ENCODE measurements at places on chromosomes 1 and 21. TPM values are rescaled to one million over a fixed set of nuclear protein-coding genes. Genes with fewer than 3 reads are reported as not detected.

DNA sequence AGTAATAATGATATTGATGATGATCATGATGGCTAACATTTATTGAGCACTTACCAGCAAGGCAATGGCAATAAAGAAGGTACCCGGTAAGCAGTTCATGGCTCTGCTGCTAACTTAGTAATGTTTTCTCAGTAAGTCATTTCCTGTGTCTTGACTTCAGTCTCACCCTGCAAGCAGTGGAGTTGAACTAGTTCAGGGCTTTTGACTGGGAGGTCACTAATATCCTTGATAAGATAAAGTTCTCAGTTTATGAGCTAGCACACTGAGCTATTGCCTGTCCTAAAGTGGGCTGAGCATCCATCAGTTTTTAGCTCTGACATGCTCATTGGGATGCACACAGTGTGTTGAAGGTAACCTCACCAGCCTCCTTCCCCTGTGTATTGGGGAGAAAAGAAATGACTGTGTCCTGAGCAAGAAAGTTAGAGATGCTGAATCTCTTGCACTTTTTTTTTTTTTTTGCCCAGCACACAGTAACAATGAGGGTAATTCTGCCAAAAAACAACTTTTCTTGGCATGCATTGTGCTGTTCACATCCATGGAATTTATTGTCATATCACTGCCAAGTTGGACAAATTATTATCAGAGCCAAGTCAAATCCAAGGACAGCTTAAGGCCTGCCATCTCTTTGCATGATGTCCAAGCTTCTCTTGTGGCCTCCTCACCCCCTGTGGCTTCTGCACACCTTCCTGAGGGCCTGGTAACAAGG is 55.5 kb upstream of the GADD45A start:
- DNase-seq: no peak

GRCh38 chr1:43284065-43284464 is 1.3 kb downstream of the C1orf210 start:
- no peak for DNase-seq

EPS8L3 gene
- total RNA-seq: not detected

DEPDC1 gene
- not detected for total RNA-seq

RNPC3 gene
- total RNA-seq: 3.9 TPM

LORICRIN gene
- not detected for total RNA-seq

TDRD10 gene
- 4.6 TPM for total RNA-seq

- DNase-seq: no peak
Observed at GRCh38 chr1:8571200-8571984, 246.0 kb downstream of the RERE start.

GRCh38 chr1:204464187-204464631 is 30.4 kb downstream of the PIK3C2B start:
- DNase-seq: no peak

CCDC30 gene
- not detected for total RNA-seq

NLRP3 gene
- 0.11 TPM for total RNA-seq

SRRM1 gene
- 90.5 TPM for total RNA-seq

DNA sequence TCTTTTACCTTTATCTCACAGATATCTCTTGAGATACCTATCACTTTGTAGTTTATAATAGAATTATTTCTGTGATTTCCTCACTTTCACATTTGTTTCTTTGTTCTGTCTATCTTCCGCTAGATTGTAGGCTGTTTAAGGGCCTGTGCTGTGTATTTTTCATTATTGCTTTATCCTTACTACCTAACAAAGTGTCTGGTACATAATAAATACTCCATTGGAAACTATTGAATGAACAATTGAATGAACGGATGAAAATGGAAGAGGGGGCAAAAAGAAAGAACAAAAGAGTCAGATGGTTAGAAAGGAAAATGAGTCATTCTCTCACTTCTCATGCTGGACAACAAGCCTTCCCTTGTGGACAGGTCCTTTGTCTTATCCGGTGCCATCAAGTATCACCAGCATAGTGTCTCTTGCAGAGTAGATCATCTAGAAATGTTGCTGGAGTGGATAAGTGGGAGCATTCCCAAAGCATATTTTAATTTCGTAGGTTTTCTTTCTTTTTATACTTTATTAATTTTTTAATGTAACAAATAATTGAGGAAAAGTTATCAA is 159.8 kb downstream of the NEK7 start:
- no peak for DNase-seq

- no peak for DNase-seq
Observed at GRCh38 chr1:204712708-204713430, 27.3 kb upstream of the LRRN2 start.

- no peak for DNase-seq
Observed at GRCh38 chr1:177817937-177818875, 151.7 kb downstream of the SEC16B start.

- DNase-seq: no peak
Observed at GRCh38 chr1:198711837-198712236, 73.0 kb downstream of the PTPRC start.

LDLRAD2 gene
- total RNA-seq: not detected

DNA sequence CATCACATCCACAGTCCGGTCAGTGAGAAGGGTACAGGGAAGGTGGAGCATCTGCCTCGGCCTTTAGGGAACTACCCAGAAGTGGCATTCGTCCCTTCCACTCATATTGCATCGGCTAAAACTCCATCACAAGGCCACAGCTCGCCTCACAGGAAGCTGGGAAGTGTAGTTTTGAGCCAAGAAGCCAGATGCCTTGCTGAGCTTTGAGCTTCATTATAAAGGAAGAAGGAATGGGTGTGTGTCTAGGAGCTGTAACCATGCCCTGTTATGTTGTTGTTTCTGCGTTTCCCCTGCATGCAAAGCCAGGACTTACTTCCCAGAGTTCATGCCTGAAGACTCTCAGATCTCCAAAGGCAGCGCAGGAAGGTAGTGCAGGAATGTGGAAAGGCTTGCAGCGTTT is 61.1 kb downstream of the OPTC start:
- no peak for DNase-seq

DNA sequence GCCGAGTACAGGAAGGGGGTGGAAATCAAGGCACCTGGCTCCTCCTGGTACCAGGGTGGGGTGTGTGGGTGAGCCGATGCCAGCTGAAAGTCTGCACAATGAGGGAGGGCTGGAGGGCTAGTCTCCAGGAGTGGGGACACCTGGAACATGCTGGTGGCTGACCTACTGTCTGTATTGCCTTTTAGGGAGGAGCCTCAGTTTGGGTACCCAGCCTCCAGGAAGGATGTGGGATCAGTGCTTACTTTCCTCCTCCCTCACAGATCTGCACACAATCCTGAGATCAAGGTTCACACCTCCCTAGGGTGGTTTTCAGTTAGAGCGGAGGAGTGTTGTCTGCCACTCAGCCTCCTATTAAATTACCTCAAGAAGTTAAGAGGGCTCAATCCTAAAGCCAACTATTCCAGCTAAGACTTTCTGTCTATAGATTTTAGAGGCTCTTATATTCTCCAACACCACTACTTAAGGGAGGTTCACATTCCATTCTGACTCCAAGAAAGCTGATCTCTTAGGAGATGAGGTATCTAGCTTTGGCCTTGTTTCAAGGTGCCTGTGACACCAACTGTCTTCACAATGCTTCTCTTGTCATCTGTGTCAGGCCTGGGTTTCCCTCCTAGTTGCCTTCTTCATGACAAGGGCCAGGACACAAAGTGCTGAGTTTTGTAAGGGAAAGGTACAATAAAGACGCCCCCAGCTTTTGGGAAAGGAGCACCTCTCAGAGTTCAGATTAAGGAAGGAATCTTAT is 15.7 kb downstream of the SSR2 start:
- no peak for DNase-seq

RAP1GAP gene
- 0.64 TPM for total RNA-seq

HES4 gene
- total RNA-seq: 285 TPM

- DNase-seq: no peak
Observed at GRCh38 chr1:36555041-36555440, 72.3 kb upstream of the CSF3R start.

PCP4 gene
- total RNA-seq: not detected

GRCh38 chr1:118013336-118013735 is 83.8 kb downstream of the WDR3 start:
- DNase-seq: no peak

TRIM58 gene
- 0.53 TPM for total RNA-seq

GRCh38 chr1:54703471-54703870 is 12.2 kb upstream of the TTC4 start:
- DNase-seq: peak; percentile 48

DNA sequence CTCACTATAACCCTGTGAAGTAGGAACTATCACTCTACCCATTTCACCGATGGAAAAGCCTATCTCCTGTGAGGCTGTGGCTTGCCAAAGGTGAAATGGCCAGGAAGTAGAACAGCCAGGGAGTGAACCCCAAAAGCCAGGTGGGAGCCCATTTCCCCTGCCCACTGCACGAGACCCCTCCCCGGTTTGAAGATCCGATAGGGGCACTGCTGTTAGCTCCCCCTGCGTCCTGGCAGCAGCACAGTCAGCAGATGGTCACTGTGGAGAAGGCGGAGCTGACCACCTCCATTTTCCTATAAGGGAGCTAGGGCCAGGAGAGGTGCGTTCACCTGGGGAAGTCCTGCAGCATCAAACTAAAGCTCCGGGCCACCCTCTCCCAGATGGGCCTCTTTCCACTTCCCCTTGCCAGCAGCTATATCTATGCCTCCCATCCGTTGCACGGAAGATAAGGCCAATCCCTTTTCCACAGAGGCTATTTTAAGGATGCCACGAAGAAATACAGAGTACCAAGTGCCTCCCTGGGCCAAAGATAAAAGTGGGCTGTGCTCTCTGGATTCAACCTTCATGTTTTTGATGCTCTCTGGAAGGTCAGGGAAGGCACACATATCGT is 7.8 kb downstream of the ERG start:
- no peak for DNase-seq

TCHHL1 gene
- not detected for total RNA-seq

- no peak for DNase-seq
Observed at GRCh38 chr1:240029418-240029817, 62.3 kb upstream of the FMN2 start.

GRCh38 chr1:234775477-234776246 is 165.7 kb upstream of the IRF2BP2 start:
- DNase-seq: no peak

- DNase-seq: no peak
Observed at GRCh38 chr1:234509457-234510328, 30.7 kb upstream of the TARBP1 start.

Measured in ascending aorta (tissue), 2 donors.